ENCODE measurements at places on chromosomes 16 and 17. TPM values are rescaled to one million over a fixed set of nuclear protein-coding genes. Genes with fewer than 3 reads are reported as not detected.

CACNG4 gene
- 2.4 TPM for polyA plus RNA-seq

SLC12A3 gene
- polyA plus RNA-seq: 15.8 TPM

DNA sequence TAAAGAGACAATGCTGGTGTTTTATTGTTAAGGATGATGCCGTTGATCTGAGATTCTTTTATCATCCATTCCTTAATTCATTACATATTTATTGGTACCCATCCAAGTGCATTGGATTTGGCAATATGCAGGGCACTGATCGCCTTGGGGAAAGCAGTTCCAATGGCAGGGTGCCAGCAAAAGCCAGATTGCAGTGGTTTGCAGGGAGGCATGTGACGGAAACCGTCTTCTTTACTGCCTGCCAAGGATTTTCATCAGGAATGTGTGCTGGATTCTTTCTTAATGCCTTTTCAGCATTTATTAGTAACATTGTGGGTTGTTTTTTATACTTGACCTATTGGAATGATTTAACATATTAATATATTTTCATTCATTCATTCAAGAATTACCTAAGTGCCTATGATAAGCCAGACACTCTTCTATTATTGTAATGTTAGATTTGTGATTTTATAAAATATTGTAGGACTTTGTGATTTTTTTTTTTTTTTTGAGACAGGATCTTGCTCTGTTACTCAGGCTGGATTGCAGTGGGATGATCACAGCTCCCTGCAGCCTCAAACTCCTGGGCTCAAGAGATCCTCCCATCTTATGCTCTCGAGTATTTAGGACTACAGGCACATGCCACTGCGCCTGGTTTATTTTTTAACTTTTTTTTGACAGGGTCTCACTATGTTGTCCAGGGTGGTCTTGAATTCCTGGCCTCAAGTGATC lies 93.4 kb upstream of the TNRC6A start:
- DNase-seq: peak; percentile 36

MYH1 gene
- polyA plus RNA-seq: 0.06 TPM

- DNase-seq: no peak
These were observed 443.0 kb upstream of the CCL2 start for GRCh38 chr17:33811984-33812577.

- DNase-seq: no peak
These were observed 37.8 kb upstream of the C16orf78 start for GRCh38 chr16:49335828-49336227.

PRSS21 gene
- 0.38 TPM for polyA plus RNA-seq

DNA sequence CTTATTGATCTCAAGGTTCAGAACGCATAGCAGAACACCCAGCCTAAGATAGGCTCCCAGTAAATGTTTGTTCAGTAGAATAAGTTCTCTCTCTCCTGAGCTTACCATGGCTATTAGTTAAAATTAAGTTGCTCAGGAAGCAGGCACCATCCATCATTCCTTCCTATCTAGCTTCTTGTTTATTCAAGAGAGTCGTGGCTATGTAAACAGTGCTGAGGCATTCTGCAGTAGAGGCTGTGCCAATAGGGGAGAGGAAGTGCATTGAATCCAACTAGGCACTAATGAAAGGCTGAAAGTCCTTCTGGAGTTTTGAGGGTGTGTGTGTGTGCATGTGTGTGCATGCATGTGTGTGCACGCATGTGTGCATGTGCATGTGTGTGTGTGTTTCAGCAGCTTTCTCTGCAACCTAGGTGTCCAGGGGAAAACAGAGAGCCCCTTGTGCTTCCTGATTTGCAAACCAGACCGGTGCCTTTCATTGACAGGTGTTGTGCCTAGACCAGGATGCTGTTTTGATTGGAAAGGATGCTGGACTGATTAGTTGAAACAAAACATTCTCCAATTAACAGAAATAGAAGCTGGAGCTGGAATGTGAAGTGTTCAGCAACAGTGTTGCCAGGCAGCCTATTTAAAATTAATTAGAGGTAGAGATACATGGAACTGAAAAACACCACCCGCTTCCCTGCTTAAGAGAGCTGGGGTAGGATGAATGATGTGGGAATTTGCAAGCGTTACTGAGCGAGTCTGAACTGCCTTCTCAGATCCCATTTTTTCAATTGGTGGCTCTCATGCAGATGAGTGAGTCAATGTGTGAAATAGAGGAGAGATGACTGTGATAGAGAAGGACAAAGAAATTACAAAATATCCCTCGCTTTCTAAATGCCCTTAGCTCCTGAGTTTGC lies 103.3 kb upstream of the CLEC3A start:
- DNase-seq: peak; percentile 66

GRCh38 chr16:26993511-26993910 lies 73.2 kb upstream of the C16orf82 start:
- no peak for DNase-seq

DNA sequence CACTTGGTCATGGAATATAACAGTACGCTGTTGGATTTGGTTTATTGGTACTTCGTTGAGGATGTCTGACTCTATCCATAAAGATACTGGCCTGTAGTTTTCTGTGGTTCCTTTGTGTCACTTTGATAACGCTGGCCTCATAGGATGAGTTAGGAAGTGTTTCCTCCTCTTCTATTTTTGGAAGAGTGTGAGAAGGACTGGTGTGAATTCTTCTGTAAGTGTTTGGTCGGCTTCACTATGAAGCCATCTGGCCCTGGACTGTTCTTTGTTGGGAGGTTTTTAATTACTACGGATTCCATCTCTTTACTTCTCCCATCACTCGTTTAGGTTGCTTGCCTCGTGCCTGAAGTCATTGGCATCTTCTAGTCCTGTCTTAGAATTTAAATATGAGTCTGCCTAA lies 117.3 kb downstream of the OR1D5 start:
- no peak for DNase-seq

DNA sequence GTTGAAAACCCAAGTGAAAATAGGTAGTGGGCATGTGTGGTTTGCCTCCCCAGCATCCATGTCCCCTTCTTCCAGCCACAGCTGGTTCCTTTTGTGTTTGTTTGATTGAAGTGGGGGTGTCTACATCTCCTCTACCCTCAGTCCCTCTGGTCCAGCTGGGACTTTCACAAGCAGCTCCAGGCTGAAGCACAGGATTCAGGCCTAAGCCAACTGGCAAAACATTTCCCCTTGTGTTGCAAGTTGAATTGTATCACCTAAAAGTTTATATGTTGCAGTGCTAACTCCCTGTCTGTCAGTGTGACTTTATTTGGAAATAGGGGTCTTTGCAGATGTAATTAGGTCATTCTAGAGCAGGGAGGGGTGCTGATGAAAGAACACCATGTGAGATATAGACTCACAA lies 205.9 kb upstream of the ASIC2 start:
- DNase-seq: no peak

CDC6 gene
- polyA plus RNA-seq: 27.2 TPM

GRCh38 chr16:9610727-9611126 lies 519.3 kb downstream of the HAPSTR1 start:
- peak; percentile 21 for DNase-seq

DNA sequence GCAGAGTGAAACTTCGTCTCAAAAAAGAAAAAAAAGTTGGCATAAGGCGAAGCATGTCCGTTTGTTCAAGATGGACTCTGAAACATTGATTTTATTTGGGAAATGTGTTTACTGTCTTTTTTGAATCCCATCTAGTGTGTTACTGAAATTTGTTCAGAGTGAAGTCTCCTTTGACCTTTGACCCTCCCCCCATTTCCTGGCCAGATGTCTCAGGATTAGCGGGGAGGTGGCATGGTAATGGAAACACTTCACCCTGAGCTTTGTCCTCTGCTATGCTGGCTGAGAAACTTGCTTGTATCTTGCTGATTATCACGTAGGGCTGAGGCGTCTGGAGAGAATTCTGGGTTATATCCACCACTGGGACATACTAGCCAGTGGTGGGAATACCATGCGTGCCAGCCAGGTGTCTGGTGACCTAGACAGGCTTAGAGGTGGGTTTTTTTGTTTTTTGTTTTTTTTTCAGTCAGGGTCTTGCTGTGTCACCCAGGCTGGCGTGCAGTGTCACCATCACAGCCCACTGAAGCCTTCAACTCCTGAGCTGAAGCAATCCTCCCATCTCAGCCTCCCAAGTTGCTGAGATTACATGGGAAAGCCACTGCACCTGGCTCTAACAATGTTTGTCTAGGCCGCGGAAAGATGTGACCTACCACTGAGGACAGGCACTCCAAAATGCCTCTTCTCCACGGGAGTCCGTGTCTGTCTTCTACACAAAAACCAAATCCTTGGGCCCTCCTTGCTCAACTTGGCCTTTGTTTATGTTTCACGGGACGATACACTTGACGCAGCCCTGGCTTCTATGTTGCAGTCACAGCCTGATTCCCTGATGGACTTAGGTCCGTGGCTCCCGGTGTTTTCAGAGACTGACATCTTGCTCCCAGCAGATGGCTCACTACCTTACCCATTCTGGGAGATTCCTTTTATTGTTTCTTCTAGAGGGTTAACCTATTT lies 6.6 kb upstream of the GALK1 start:
- DNase-seq: no peak

- no peak for DNase-seq
These were observed 245.2 kb upstream of the SDK2 start for GRCh38 chr17:73889439-73889838.

DNA sequence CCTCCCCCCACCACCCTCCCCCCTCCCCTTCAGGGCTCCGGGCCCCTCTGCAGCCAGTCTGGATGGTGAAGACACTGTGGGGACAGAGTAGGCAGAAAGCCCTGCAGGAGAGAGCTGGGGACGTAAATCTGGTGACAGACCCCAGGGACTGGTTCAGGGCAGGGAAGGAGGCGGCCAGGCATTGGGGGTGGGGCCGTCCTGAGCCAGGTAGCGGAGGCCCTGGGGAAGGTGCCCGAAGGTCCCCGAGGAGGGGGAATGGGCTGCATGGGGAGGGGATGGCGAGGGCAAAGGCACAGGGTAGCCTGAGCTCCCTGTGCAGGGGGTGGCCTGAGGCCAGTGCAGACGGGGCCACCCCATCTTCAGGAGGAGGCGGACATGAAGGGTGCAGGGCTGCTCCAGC lies 26.3 kb upstream of the CACNA1H start:
- no peak for DNase-seq

- DNase-seq: no peak
These were observed 574 bp upstream of the TMEM106A start for GRCh38 chr17:43211123-43211479.

ZNHIT3 gene
- polyA plus RNA-seq: 66.5 TPM

NUP85 gene
- polyA plus RNA-seq: 82.0 TPM

QPRT gene
- 171 TPM for polyA plus RNA-seq

DNA sequence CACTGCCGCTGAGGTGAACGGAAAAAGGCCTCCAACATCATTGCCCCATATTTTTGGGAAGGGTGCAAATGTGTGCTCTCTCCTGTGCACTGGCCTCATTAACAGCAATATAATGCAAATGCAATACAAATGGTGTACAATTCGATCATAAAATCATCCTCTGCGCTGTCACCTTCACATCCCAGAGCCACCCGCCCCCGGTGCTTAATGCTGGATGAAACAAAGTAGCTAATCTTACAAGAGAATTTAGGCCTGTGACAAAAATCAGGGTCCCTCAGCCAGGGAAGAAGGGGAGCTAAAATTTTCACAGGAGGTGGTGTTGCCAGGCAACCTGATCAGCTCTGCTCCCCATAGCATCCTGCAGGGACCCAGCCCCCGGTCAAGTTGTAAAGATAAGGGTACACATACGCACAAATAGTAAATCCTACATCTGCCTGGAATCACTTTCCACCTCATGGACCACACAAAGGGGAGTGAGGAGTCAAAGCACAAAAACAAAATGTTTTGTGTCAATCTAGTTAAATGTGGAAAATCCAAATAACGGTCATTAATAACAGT lies 3.0 kb downstream of the TBC1D16 start:
- no peak for DNase-seq

- DNase-seq: no peak
These were observed 171.2 kb downstream of the WSCD1 start for GRCh38 chr17:6241381-6241780.

- DNase-seq: no peak
These were observed 320.5 kb upstream of the TNRC6C start for GRCh38 chr17:77637818-77638575.

DNA sequence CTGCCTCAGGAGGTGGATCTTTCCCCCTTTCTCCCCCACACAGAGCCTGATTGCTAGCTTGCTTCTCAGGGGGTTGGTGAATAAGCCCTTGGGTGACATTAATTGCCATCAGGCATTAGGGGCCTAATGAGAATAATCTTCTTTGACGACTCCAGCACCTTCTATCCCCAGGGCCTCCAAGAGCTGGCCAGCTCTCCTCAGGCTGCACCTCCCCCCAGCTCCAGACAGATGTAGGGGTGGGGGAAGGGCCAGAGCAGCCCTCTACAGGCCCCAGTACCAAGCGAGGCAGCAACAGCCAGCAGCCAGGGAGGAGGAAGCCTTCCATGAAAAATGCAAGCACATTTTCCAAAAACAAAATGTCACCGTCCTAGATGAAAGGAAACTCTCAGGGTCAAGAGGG lies 1.4 kb upstream of the TMEM132E start:
- no peak for DNase-seq

GRCh38 chr16:81547194-81547938 lies 102.8 kb downstream of the CMIP start:
- DNase-seq: no peak

- DNase-seq: no peak
These were observed 107.6 kb downstream of the KCNJ2 start for GRCh38 chr17:70276906-70277305.

DNA sequence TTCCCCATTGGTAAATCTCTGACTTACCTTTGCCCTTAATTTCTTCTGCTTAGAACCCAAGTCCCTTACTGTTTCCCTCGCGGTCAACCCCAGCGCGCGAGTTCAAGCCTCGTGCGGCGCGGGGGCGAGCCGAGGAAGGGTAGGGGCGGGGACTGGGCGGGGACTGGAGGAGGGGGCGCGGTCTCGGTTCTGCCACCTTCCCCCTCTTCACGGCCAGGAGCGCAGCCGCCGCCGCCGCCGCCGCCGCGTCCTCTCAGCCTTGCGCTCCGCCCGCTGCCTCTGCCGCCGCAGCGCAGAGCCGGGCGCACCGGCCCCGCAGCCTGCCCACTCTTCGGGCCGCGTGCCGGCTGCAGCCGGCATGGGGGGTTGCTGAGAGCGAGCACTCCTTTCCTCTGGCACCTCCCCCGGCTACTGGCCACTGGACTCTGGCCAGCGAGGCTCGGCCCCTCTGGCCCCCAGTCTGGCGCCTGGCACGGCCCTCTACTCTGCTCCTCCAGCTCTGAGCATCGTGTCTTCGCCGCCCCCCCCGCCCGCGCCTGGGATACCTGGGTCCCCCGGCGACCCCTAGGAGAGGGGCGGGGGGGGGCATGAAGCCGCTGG lies at the start of gene RAPGEFL1:
RAPGEFL1 (plus strand) TSS at position 196 of the 600 bp plus-strand sequence; CDS start at position 588, 392 bp downstream.
- peak; percentile 70 for DNase-seq

DNA sequence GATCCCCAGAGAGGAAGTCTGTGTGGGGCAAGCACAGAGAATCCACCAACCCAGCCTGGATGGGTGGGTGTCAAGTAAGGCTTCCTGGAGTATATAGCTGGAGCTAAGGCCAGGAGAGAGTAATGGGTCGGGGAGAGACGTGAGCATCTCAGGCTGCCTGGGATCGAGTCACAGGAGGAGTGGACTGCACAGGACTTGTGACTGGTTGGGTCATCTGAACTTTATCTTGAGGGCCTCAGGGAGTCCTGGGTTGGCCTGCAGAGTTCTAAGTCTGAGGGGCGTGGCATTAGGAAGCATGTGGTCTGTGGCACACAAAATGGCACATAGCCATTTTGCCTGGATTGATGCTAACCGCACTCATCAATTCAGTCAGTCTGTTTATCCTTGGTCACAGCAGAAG lies 1.5 kb downstream of the PLA2G15 start:
- no peak for DNase-seq

Measured in renal pelvis (tissue), 12 donors.